ENCODE measurements at places on chromosomes 6 and 20.

DNA sequence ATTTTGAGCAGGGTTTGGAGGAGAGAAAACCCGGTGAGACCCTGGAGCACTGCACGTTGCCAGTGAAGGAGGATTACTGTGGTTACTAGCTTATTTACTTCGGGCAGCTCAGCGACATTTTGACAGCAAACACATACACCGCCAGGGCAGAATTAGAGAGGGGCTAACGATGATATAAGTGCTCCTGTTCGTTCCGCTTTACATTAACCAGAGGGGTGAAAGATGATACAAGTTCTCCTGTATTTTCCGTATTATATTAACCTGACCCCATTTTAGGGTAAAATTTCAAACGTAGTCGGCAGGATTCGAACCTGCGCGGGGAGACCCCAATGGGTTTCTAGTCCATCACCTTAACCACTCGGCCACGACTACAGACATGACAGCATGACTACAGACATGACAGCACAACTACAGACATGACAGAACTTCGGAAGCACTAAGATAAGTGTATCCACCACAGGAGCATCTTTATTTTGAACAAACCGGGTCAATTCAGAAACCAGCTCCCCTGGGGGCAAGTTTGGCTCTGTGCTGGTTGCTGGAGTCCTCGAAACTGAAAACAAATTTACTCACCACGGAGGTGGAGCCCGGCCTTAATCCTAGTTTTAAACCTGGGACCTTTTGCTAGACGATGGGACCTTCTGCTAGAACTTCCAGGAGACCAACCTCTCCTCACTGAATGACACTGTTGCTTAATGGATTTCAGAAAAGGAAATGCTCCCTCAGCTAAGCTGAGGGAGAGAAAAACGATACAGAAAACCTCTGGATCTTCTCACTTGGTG is 80.4 kb upstream of the ZNF184 start:
- no peak for DNase-seq

- DNase-seq, result peak; percentile 44
Observed at GRCh38 chr6:24936641-24937317, 1.0 kb upstream of the RIPOR2 start.

DNA sequence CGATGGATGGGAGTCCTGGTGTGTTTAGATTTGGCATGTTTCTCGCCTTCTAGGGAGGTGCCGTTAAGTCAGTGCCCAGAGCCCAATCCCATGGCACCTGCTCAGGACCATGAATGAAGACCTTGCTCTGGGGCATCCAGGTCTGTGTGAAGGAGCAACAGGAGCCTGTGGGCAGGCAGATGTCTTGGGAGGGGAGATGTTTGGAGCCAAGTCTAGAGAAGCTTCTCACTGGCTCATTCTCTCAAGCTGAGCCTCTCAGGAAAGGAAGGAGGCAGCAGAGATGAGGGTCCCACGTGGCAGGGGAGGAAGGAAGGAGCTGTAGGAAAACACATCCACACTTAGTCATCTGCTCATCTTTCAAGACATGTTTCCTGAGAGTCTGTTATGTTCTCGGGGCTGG is 9.5 kb upstream of the SIRPB1 start:
- no peak for DNase-seq

- no peak for DNase-seq
Observed at GRCh38 chr20:46609043-46609442, 42.2 kb downstream of the SLC13A3 start.

GRCh38 chr6:31620586-31621319 is at the start of gene PRRC2A:
Gene PRRC2A, plus strand, starts transcription at chr6:31620715. Its CDS starts 2,075 bp downstream, at chr6:31622790.
- DNase-seq, result peak; percentile 73

DNA sequence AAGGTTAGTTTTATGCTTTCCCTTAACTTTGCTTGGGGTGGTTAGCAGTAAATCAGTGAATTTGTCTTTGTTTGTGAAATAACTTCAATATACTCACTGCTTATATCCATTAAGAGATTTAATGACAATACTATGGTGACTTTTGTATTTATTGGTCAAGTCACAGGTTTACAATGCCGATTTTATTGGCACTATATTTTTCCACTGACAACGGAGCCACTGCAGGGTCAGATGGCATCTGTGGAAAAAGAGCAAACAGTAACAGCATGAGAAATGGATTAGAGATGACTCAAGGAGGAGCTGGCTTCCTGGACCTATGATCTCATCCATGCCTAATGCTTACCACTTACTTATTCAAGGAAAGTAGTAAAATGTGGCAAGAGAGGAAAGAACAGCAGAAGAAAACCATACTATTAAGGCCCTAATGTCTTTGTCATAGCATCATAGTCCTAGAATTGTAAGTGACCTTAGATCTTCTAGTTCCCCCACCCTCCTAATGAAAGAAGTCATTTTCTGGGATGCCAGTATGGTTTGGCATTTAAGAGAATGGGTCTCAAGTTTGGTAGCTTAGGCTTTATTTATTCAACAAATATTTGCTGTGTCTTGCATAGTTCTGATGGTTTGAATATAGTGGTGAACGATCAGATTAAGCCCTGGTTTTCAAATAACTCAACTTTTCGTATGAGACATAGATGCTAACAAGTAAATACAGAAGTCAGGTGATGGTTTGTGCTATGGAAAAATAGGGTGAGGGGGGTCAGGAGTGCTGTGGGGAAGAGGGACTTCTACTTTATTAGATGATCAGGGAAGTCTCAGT is 18.5 kb downstream of the RNF144B start:
- DNase-seq, result no peak

DNA sequence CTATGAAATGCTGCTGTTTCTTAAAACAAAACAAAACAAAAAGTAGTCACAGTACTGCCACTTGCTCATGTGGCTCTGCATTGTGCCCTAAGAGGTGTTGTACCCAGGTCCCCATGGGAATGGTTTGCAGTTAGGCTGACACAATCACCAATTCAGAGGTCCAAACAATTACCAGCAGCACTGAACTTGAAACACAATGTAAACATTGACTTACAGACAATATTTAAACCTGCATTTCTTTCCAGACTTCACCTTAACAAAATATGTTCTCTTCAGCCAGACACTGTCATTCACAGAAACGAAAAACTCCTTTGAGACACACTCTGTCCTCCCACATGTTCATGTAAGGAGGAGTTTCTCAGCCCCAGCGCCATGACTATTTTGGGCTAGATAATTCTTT is 206.8 kb upstream of the ARG1 start:
- DNase-seq, result no peak

DNA sequence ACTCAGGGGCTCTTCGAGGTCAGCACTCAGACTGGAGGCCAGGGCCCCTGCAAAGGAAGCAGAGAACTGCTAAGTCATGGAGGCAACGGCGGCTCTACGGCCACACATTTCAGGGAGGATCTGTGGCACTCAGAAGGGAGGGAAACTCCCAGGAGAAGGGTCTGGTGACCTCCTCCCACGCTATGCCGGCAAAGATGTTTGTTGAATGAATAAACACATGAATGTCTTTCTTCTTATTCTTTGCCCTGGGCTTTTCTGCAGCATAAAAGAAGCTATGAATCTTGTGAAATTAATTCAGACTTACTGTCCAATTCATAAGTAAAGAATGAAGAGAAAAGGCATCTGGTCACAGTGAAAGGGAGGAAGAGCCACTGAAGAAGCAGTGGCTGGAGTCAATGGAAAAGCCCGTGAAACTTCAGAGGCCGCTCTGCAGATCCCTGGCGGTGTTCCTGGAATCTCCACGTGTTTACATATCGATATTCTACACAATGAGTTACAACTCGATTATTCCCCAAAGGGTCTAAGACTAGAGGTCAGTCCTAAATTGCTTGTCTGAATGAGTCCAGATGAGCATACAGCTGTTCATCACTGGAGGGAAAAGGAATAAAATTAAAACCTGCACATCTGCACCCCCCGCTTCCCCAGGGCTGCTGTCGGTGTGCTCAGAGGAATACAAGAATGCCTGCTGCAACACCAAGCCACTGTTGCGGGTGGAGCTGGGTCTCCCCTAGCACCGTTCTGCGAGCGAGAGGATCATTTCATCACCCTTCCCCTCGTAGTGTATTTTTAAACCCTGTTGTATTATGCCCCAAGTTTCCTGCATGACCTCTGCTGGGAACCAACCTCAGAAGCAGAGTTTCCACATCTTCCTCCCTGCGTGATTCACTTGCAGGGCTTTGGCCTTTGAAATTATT is 25.6 kb downstream of the INSM1 start:
- DNase-seq, result no peak

GRCh38 chr6:36886950-36887618 is 1.3 kb downstream of the C6orf89 start:
- DNase-seq, result no peak

GRCh38 chr6:157585274-157586087 is 204.5 kb downstream of the ZDHHC14 start:
- DNase-seq, result no peak

- no peak for DNase-seq
Observed at GRCh38 chr6:33123732-33124524, 48.1 kb downstream of the HLA-DPB1 start.
